ENCODE measurements at places on chromosomes 7 and 10.
A peak's percentile ranks its signal among the peaks of the same experiment; 100 is the strongest.

DNA sequence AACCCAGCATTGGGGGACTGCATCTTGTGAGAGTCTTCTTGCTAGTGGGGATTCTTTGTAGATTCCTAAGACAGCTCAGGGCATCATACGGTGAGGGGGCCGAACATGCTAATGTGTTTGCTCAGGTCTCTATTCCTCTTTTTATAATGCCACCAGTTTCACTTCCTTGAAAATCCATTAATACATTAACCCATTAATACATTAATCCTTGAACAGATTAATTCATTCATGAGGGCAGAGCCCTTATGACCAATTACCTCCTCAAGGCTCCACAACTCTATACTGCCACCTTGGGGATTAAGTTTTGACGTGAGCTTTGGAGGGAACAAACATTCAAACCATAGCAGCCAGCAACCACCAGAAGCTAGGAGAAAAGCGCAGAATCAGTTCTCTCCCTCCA lies 67.2 kb upstream of the POT1 start:
- DNase-seq: peak; percentile 45

DNA sequence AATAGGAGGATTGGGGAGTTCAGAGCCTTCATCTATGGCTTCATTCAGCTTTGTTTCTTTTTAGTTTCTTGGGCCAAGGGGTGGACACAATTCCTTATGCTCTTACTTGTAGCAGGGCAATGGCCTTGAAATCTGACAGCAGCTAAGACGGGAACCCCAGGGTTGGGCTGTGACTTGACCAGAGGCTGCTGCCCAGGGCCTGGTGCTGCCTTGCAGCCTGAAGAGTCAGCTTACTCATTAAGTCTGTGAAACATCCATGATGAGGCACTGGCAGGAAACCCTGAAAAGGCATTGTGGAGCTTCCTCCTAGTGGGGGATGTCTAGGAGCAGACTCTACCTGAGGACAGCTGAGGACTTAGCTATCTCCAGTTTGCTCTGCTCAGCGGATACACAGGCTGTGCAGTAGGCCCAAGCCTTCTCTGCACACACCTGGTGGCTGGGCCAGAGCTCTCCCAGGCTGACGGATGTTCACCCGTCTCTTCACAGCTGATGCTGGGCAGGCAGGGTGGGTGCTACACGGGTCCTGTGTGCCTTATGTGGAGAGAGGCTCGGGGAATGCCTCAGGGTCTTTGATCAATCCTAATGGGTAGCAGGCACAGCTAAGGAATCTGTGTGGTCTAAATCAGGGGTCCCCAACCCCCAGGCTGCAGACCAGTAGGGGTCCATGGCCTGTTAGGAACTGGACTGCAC lies 17.8 kb downstream of the CXCL12 start:
- no peak for DNase-seq

DNA sequence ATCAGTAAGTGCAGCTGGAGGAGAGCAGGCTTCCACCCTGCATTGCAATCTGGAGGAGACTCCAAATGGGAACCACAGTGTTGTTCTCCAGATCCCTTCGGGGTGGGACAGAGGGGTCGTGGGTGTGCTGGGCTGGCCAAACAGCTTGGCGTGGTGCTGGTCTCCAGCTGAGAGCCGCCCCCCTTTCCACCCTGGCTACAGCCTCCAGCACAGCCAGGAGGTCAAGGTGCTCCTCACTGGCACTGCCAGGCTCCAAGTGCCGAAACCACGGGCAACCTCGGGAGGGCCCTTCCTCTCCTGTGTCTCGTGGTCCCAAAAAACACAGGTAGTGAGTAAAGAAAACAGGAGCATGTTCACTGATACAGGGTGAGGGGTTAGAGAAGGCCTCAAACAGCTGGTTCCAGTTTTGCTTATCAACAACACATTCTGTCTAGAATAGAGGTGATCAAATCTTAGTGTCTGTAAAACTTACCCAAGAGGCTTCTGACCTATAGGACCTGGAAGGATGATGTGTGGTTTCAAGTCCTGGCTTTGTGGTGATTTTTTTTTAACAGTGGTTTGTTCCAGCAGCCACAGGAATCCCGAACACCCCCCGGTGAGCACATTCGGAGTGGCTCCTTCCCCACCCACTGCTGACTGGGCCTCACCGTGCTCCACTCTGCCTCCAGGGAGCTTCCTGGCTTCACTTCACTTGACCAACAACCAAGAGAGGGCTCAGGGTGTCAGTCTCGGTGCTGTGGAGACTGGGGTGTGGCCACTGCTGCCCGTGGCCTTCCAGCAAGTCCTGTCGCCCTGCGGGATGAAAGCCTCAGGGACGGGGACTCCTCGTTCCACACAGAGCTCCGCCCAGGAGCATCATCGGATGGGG lies 31.2 kb upstream of the EN2 start:
- no peak for DNase-seq

DNA sequence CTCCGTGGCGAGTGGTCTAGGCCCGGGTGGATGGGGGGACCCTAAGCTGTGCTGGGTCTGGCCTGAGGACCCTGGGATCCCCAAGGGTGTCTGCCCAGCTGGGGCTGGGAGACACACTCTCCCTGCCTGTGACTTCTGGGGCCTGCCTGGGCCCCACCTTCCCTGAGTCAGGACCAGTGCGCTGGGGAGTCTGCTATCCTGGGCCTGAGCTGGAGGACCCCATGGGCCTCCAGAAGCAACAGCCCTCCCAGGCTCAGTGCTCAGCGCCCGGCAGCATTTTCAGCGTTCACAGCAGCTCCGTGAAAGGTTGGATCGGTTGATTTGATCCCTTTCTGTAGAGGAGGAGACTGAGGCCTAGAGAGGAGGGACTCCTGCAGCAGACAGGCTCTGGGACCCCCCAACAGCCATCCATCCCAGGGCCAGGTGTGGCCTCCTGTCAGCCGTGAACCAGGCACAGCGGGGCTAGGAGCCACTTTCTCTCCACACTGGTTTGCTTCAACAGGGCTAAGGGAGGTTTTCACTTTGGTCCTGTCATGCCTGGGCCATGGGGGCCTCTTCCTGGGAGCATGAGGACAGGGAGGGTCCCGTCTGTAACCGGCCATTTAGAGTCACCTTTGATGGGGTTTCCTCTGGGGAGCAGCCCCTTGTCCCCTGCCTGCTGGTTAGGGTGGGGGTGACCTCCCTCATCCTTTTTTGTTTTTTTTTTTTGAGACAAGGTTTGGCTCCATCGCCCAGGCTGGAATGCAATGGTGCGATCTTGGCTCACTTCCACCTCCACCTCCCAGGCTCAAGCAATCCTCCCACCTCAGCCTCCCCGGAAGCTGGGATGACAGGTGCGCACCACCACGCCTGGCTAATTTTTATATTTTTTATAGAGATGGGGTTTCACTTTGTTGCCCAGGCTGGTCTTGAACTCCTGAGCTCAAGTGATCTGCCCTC lies 12.4 kb downstream of the FOXL3 start:
- no peak for DNase-seq

GRCh38 chr7:121578669-121579068 lies 182.6 kb upstream of the FAM3C start:
- DNase-seq: no peak

DNA sequence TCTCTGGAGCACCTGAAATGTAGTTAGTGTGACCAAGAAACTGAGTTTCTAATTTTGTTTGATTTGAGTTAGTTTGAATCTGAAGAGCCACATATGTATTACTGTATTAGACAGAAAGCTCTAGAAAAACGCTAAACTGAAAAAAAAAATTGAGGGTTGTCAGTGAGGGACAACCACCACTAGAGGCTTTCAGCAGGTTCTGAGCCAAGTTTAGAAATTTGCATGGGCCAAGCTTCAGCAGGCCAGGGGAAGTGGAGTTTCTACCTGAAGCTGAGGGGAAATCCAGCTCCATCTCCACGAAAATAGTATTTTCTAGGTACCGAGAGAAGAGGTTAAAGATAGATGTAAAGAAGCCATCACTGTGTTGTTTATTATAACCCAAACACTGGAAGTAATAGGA lies 77.9 kb upstream of the PLXNA4 start:
- DNase-seq: peak; percentile 44

GRCh38 chr10:49756641-49757040 lies 5.5 kb downstream of the OGDHL start:
- no peak for DNase-seq

DNA sequence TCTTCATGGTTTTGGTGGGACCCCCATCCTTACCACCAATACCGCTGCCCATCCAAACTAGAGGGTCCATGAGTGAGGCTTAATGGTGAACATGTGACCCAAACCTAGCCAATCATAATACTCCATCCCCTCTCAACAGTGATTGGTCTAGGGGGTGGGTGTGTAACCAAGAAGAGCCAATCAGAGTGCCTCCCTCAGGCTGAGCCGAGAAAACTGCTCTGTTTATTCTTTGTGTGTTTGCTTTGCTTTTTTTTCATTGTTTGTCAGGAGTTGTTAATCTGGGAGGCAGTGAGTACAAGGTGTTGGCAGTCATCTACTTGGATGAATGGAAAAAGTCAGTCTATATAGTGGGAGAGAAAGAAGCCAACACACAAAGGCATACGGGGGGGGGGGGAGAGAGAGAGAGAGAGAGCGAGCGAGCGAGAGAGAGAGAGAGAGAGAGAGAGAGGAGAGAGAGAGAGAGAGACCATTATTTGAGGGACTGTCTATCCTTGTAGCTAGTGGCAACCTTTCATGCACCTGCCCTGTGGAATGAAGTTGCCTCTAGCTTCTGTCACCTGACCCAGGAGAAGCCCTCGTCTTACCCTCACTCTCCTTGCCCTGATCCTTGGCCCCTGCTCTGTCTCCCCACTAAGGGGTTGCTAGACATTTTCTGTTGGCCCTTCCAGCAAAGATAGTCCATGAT lies 441.7 kb downstream of the TYW1 start:
- DNase-seq: no peak

GRCh38 chr7:55539380-55539779 lies 32.9 kb downstream of the VOPP1 start:
- DNase-seq: no peak

GRCh38 chr10:71821909-71822763 lies 28.9 kb downstream of the PSAP start:
- DNase-seq: no peak

GRCh38 chr10:44388641-44389040 lies 3.7 kb upstream of the CXCL12 start:
- no peak for DNase-seq

DNA sequence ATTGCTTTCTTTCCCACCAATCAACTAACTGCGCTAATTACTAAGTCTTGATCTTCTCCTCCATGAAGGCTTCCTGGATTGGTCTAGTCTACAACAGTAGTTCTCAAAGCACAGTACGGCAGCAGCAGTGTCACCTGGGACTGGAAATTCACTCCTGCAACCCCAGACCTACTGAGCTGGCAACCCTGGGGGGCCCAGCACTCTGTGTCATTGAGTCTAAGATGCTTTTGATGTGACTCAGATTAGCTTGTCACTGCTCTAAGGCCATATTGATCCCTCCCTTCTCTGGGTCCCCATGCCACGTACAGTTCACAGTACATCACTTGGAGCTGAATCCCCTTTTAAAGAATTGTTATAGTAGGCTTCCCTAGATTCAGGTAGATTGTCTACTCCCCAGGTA lies 65.7 kb upstream of the KMT2C start:
- DNase-seq: no peak

- DNase-seq: no peak
Observed at GRCh38 chr7:49295146-49295545, 370.8 kb downstream of the CDC14C start.

GRCh38 chr10:101114646-101115045 lies 16.5 kb upstream of the TLX1 start:
- no peak for DNase-seq

DNA sequence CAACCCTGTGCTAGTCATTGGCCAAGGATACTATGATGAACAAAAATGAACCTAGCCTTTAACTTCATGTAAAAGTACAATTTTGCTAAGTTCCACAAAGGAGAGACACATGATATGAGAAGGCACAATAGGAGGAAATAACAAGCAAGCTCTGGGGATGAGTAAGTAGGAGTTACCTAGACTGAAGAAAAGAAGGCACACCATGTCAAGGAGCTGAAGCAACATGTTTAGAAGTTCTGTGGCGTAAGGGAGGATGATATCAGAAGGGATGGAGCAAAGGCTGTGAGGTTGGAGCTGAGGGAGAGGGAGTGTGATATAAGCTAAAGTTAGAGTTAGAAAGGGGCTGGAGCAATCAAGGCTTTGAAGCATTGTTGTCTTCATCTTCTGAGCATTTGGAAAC lies 25.6 kb downstream of the KIFBP start:
- no peak for DNase-seq

GRCh38 chr7:134548877-134549276 lies at the start of gene AKR1B15:
AKR1B15 (plus strand) TSS chr7:134549110; CDS start chr7:134564620, 15,510 bp downstream.
- peak; percentile 78 for DNase-seq

DNA sequence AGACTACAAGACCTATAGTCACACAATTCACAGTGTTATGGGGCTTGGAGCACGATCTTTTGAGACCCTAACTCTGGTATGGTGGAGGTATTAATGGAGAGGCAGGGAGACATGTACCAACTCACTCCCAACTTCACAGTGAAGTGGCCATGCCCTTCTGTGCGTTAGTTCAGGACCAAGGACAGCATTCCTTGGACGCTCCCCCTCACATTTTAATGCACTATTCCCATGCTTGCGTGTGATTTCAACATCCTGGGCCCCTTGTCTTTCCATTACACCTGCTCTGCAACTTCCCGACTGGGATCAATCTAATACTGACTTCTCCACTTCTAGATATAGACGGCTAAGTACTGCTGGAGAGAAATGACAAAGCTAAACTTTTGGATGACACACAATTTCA lies 72.7 kb downstream of the PLCE1 start:
- peak; percentile 25 for DNase-seq

- DNase-seq: no peak
Observed at GRCh38 chr10:114697061-114697598, 39.1 kb upstream of the ABLIM1 start.

- DNase-seq: no peak
Observed at GRCh38 chr10:69057951-69058297, 30.0 kb upstream of the SRGN start.

DNA sequence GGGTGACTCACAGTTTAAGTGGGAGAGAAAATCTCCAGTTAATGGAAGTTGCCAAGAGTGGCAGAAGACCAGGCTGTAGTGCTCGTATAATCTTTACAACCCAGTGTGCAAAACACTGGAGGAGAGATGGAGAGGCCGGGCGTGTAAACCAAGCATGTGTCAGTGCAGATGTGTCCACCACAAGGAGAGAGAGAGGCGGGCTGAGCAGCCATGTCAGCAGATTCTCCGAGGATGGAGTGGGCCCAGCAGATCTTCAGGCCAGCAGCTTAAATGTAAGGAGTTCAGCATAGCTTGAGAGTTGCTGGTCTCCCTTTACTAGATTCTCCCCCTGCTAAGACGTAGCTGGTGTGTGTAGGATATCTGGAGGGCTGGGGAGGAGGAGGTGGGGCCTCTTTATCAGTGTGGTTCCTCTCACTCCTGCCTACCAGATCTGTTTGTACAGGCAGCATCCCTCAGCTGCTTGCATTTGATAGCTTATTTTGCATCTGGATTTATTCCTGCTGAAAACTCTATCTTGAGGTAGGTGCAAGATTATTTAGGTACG lies 13.7 kb downstream of the BPGM start:
- DNase-seq: no peak

GRCh38 chr7:28026237-28026636 lies 154.4 kb downstream of the JAZF1 start:
- no peak for DNase-seq

GRCh38 chr10:132516771-132517725 lies 20.5 kb upstream of the INPP5A start:
- peak; percentile 81 for DNase-seq
